ENCODE measurements at places on chromosomes 6 and 20.

- DNase-seq = no peak
Measured at GRCh38 chr20:10761232-10761631, 87.4 kb upstream of the JAG1 start.

GRCh38 chr6:125444006-125444923 lies 142.5 kb upstream of the HDDC2 start:
- peak; percentile 44 for DNase-seq

- no peak for DNase-seq
Measured at GRCh38 chr6:116307001-116307400, 27.3 kb upstream of the TSPYL1 start.

DNA sequence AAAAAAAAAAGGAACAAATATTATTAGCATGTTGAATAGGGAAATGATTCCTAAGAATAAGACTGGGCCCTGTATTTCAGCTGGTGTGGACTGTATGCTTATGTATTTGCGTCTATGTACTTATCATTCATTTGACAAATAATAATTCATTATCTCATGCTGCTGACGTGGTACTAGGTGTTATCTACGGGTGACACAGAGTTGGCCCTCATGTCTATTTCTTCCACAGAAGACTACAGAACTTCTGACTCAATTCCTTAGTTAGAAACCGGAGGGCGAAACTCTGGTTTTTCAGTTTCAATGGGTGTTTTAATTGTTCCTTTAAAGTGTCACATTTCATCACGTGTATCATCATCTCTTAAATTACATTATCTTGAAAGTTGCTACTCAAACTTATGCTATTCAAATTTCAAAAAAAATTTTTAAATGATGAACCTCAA lies 305.9 kb downstream of the CLIC5 start:
- no peak for DNase-seq

- DNase-seq = no peak
Measured at GRCh38 chr20:17644451-17644850, 37.6 kb downstream of the RRBP1 start.

- peak; percentile 31 for DNase-seq
Measured at GRCh38 chr6:11538052-11538818, 686 bp downstream of the TMEM170B start.

- no peak for DNase-seq
Measured at GRCh38 chr6:16049168-16049567, 79.7 kb upstream of the MYLIP start.

DNA sequence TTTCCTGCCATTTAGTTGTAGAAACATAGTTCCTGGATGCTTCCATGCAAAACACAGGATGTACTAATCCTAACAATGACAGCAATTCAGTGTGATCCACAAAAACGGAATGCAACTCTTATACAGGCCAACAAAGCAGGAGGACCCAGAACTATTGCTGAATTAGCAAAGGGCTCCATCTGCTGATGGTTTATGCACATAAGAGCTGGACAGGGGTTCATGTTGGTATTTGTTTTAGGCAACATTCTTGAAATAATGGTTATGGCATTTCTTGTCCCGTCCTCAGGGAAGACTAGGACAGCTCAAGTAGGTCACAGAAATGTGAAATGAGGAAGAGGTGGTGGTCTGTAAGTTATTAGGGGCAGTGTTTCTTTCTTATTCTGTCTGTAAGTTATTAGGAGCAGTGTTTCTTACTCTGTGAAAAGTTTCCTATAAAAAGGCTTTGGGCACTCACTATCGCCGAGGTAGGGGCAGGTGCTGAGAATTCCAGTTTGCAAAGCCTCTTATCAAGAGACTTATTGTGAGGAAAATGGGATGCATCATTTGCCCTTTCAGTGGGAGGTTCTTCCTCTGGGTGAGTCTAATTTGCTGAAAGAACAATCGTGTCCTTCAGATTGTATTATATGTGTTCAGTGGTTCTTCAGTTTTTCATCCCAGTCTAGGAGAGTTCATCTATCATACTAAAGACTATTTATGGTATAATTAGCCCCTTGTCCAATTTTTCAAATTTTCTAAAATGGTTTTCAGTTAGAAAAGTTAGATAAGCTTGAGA lies 171.1 kb downstream of the MCHR2 start:
- no peak for DNase-seq

GRCh38 chr20:61724376-61724775 lies 341.3 kb downstream of the TAF4 start:
- DNase-seq = no peak

GRCh38 chr6:15023448-15023847 lies 222.4 kb upstream of the JARID2 start:
- no peak for DNase-seq

DNA sequence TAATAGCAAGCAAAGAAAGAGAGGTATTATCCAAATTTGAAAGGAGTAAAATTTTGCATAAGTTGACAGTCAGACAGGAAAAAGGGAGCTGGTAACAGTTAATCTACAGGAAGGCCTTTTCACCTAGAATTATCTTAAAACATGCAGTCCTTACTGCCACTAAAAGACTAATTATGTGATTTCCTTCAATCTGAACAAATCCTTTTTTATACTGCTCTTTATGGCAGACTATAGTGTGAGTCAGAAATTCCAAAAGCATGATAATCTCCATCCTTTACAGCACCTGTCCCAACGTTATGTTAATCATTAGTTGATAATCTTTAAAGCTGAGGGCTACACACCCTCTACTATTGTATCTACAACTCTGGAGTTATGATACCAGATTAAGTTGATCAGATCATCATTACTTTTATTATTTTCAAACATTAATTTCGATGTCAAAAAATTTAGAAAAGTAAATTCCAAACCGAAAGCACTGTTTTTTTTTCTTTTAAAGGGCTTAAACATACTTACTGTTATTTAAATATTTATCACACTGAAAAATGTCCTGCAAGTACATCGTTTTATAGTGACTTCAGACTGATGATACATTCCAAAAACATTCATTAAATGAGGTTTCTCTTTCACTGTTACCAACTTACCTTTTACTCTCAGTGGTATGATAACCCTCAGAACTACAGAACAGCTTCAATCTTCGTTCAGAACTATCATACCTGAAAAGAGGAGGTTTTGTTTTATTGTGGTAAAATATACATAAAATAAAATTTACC lies 33.2 kb upstream of the AKAP7 start:
- no peak for DNase-seq

DNA sequence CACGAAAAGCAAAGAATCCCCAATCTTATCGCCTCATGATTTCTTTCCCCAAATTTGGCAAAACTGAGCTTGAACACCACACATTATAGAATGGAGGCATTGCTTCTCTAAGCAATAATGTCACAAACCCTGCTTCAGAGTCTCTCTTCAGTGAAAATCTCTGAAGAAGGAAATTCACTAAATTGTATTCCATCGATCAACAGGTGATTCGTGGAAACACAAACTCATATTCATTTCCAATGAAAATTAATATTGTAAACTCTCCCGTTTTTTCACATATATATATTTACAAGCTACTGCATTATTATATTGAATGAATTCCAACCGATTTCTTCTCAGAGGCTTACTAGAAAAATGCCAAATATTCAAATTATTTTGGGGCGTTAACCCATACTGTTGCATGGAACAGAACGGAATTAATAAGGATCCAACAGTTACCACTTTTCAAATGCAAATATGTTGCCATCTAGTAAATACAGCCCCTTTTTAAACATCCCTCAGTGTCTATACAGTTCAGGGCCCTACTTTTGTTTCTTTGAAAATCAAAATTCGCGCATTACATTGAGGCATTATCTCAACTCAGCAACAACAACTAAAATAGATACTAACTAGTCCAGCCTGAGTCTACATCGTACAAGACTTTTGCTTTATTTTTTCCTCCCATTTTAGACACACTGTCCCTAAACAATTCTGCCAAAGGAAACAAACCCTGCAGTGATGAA lies 1.3 kb downstream of the KIF13A start:
- DNase-seq = no peak

GRCh38 chr20:8812817-8813216 lies 256.1 kb upstream of the PLCB4 start:
- DNase-seq = peak; percentile 15

- DNase-seq = no peak
Measured at GRCh38 chr20:41978246-41978790, 360.1 kb upstream of the CHD6 start.

GRCh38 chr6:71091167-71091566 lies 134.3 kb upstream of the B3GAT2 start:
- no peak for DNase-seq

GRCh38 chr6:6469074-6469473 lies 119.4 kb upstream of the LY86 start:
- no peak for DNase-seq

- DNase-seq = no peak
Measured at GRCh38 chr6:110039981-110040383, 61.9 kb downstream of the GPR6 start.

GRCh38 chr20:33772439-33772838 lies 38.7 kb upstream of the CHMP4B start:
- no peak for DNase-seq

GRCh38 chr6:152356662-152357061 lies 280.5 kb downstream of the SYNE1 start:
- no peak for DNase-seq

DNA sequence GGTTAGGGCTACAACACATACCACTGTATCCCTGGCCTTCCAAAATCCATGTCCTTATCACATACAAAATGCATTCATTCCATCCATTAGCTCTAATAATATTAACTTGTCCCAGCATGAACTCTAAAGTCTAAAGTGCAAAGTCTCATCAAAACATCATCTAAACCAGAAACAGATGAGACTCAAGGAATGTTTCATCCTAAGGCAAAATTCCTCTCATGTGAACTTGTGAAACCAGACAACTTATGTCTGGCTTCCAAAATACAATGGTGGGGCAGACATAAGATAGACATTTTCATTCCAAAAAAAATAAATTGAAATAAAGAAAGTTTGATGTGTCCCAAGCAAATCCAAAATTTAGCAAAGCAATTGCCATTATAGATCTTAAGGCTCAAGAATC lies 257.4 kb downstream of the HTR1B start:
- DNase-seq = no peak

DNA sequence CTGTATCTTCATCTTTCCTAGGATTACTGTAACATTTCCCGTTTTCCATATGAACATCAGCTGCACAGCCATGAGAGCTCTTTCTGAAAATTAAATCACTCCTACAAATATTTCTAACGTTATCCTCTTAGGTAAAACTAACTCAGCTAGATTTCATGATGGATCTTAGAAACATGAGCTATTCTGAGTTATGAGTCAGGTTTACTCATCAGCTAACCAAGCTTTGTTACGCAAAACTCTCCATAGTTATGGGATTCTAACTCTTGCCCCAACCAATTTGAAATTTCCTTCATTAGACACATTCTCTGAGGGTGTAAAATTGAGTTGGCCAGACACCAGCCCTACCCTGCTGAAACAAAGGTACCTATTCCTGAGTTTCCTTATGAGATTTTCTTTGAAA lies 14.0 kb downstream of the DEFB110 start:
- no peak for DNase-seq

- peak; percentile 48 for DNase-seq
Measured at GRCh38 chr6:46948699-46949098, 27.0 kb upstream of the ADGRF5 start.

DNA sequence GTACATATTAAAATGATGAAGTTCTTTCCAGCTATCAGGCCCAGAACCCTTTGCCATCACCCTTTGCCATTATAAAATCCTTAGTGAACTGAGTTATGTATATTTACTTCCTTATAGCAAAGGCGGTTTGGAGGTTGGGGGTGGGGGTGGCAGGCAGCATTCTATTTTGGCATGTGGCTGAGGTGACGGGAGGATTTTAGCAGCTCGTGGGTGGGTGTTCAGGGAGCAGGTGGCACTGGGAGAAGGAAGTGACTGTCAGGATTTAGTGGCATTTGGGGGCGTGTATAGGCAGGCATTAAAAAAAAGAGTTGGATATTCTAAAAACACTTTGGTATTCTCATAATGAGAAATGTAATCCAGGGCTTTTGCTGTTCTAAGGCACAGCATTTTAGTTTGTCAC lies 150.7 kb downstream of the RIMS1 start:
- DNase-seq = no peak

DNA sequence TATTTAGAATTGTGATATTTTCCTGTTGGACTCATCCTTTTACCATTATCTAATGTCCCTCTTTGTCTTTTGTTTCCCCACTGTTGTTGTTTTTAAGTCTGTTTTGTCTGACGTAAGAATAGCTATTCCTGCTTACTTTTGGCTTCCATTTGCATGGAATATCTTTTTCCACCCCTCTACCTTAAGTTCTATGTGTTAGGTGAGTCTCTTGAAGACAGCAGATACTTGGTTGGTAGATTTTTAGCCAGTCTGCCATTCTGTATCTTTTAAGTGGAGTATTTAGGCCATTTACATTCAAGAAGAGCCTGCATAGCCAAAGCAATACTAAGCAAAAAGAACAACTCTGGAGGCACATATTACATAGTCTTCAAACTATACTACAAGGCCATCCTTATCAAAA lies 39.2 kb downstream of the CTCFL start:
- DNase-seq = no peak

DNA sequence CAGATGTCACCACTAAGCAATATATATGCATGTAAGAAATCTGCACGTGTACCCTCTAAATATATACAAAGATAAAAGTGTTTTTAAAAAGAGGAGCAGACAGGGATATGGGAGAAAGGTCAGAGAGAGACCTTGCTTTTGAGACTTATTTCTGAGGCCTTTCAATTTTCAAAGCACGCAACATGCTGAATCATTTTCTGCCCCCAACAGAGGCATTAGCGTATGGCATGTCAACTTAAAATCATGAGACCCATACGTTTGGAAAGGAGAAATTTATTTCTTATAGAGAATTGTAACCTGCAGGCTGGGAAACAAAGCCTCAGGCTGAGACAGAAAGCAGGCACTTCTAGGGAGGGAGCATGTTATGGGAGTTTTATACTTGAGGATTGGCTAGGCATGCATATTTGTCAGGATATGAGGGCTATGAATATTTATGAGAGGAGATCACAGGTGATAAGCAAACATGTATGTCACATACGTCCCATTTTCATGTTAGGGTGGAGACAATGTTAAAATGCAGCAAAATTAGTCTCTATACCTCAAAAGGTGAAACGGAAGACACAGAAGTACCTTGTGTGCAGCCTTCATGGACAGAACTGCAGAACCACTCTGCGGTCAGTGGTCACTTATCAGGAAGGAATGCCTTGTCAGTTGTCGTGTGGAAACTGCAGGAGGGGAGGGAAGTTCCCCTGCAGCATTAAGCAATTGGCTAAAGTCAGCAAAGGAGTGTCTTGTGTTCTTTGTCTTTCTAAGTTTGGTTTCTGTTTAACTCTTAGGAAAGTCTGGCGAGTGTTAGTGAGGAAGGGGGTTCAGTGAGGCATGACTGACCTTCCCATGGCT lies 6.3 kb upstream of the GABRR2 start:
- DNase-seq = no peak

DNA sequence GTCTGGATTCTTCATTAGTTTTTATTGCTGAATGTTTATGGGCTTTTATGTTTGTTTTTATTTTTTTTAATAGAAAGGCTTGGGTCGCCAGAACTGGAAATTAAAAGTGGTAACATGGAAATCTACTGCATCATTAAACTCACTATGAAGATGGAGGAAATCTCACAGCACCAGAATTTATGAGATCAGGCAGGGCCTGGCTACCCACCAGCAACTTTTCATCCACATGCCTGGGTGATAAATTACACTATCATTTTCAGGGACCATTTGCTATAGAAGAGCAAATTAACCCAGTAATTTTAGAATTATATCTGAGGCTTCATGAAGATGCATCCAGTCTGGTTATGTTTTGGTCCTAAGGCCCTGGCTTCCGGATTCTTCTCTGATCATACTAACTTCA lies 57.8 kb upstream of the PLCB4 start:
- DNase-seq = no peak
